ENCODE measurements at places on chromosomes 12 and 14.

DNA sequence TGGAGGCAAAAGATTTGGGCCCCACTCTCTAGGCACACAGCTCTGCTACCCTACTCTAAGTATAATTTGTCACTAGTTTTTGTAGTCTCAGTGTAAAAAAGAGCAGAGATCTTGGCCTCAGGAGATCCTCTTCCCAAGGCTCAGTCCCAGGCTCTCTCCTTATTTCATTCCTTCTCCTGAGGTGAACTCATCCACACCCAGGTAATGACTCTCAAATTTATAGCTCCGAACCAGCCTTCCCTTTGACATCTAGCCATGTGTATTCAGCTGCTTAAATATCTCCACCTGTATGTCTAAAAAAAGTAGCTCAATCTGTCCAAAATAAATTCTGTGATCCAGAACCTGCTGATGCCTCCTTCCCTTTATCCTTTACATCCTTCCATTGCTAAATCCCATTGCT is 173.5 kb upstream of the HIF1A start:
- DNase-seq, result no peak

DNA sequence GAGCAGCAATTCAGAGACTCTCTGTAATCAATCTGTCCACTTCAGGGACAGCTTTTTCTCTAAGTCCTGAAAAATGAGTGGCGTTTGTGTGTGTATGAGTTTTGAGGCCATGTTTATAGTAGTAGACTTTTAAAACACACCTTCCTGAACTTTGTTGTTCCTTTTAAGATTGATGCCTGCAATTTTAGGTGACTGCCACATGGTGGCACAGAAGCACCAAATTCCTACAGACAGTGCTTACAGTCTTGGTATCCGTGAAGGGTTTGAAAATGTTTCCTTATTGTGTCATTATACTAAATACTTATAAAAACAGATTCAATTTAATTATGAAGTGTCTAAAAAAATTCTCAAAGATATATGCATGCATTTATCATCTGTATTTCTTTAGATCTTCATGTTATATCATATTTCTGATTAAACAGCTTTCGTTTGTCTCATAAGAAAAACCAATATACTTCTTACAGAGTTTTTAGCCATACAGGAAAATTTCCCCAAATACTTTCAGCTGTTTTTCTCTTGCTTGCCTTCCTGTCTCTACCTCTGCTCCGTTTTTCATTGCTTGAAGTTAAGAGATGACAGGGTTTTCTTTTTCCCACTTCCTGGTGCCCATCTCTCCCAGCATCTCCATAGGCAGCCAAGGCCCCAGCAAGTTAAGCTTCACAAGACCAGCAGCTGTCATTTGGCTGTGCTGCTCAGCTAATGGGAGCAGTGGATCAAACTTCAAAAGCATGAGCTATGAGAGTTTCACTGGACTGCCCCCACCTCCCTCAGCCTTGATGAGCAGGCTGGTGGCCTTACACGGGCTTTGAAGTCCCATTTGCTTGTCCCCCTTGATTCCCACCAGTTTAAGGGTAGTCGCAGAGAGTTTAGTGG is 259.6 kb downstream of the AKAP6 start:
- no peak for DNase-seq

GRCh38 chr12:57890191-57891115 is 43.9 kb upstream of the CTDSP2 start:
- no peak for DNase-seq

GRCh38 chr14:95314609-95315008 is 5.1 kb downstream of the CLMN start:
- DNase-seq, result no peak

GRCh38 chr12:131829356-131829747 is 1.2 kb downstream of the MMP17 start:
- DNase-seq, result no peak
